ENCODE measurements at places on chromosomes 2 and 18.

- DNase-seq, result no peak
Observed at GRCh38 chr2:64919261-64919660, 69.9 kb upstream of the SLC1A4 start.

DNA sequence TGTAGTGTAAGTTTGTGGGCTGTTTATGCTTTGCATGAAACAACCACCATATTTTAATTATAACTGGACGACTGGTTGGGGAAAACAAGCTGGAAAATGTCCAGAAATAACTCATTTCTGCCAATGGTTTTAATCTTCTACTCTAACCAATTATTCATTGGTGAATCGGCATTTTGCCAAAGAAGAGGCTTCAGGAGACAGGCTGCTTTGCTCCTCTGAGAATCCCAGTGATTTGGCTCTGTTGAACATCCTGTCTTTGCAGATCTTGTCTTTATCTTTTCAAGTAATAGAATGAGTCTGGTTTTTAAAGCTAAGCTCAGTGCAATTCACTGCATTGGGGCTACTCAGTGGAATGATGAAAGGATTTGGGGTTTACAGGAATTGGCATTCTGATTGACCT, 109.6 kb downstream of the APOB start:
- no peak for DNase-seq

DNA sequence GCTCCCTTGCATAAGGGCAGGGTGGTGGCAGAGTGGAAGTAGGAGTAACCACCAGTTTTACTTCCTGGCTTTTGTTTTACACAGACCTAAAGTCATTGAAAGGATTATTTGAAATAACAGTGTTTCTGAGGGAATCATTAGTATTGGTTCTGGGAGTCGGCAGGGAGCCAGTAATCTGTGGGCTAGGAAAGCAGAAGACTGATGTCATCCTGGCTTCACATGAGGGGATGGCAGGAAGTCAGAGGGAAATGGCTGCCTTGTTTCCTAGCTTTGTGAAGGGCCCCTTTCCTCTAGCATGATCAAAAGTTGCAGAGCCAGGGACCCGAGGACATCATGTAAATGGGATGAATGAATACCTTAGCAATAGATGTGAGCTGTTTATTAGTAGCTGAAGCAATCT, 792.6 kb downstream of the CPS1 start:
- no peak for DNase-seq

DNA sequence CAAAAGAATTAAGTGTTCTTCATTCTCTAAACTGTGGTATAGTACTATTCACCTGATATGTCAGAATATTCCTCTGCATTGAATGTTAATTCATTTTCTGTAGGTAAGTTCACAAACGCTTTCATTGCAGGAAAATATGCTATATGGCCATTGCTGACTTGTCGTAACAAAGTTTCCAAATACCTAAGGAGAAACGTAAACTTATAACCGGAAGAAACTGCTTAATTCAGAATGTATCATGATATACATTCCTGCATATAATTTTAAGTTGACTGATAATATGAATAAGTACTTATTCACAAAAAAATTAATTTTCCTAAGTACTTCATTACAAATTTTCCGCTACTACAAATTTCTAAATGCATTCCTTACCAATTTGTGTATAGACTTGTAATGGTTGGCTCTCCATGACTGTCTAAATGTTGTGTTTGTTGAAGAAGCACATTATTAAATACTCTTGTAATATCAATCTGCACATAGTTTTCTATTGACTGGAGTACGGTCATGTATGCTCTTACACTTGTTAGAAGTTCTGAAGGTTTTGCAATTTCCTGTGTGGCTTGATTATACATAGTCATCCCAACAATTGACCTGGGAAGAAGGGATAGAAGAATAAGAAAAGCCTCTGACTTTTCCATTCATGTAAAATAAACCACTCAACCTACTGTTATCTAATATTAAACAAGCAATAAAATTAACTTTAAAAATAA, 85.4 kb downstream of the NCKAP1 start:
- DNase-seq, result no peak

GRCh38 chr2:72113847-72114692, 33.6 kb downstream of the CYP26B1 start:
- DNase-seq, result no peak

- no peak for DNase-seq
Observed at GRCh38 chr2:160694221-160694620, 200.6 kb upstream of the RBMS1 start.

- no peak for DNase-seq
Observed at GRCh38 chr2:19456705-19457309, 98.4 kb upstream of the OSR1 start.

DNA sequence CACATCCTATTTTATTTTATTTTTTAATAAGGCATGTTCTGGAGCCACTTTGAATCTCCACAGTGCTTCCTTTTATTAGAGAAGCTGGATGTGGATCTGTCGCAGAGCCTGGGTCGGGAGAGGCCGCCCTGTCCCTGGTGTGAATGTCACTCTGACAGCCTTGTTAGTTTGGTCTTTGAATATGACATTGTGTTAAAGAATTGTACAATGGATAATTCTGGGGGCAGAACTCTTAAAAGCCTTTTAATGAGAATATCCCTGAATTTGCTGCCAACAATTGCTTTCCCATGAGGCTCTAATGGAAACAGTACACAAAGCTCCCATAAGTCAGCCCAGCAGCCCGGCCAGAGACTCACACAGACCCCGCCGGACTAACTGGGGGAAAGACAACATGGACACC, 82.4 kb downstream of the MTCL1 start:
- no peak for DNase-seq

GRCh38 chr2:144865670-144866069, 345.8 kb upstream of the ZEB2 start:
- DNase-seq, result no peak

DNA sequence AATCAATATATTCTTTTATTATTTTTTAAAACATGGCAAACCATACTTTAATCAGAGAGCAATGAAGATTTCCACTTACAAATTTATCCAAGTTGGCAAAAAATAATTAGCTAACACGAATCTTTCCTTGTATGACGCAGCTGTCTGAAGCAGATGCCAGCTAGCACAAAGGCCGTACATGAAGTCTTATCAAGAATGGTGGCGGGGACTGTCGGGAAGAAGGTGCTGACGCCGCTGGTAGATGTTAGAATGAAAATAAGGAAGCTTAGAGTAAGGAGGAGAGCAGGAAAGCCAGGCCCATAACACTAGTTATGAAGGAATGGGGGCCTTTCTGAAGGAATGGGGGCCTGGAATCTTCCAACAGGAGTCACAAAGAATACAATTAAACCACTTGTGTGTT, 96.7 kb downstream of the ZNF516 start:
- DNase-seq, result no peak

DNA sequence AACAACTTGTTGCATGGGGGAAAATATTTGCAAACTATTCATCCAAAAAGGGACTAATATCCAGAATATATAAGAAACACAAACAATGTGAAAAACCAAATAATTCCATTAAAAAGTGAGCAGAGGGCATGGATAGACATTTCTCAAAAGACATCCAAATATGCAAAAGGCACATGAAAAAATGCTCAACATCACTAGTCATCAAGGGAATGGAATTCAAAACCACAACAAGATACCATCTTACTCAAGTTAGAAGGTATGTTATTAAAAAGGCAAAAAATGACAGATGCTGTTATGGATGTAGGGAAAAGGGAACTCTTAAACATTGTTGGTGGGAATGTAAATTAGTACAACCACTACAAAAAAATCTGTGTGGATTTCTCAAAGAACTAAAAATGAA, 396.5 kb downstream of the CCDC85A start:
- no peak for DNase-seq

DNA sequence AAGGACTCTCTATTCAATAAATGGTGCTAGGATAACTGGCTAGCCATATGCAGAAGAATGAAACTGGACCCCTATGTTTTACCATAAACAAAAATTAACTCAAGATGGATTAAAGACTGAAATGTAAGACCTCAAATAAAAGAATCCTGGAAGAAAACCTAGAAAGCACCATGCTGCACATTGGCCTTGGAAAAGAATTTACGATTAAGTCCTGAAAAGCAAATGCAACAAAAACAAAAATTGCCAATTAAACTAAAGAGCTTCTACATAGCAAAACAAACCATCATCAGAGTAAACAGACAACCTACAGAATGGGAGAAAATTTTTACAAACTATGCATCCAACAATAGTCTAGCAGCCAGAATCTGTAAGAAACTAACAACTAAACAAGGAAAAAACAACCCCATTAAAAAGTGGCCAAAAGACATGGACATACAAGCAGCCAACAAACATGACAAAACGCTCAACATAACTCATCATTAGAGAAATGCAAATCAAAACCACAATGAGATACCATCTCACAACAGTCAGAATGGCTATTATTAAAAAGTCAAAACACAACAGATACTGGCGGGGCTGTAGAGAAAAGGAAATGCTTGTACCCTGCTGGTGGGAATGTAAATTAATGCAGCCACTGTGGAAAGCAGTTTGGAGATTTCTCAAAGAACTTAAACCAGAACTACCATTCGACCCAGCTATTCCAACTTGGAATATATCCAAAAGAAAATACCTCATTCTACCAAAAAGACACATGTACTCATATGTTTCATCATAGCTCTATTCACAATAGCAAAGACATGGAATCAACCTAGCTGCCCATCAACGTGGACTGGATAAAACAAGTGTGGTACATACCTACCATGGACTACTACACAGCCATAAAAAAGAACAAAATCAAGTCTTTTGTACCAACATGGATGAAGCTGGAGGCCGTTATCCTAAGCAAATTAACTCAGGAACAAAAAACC, 30.6 kb downstream of the SEPTIN10 start:
- no peak for DNase-seq

DNA sequence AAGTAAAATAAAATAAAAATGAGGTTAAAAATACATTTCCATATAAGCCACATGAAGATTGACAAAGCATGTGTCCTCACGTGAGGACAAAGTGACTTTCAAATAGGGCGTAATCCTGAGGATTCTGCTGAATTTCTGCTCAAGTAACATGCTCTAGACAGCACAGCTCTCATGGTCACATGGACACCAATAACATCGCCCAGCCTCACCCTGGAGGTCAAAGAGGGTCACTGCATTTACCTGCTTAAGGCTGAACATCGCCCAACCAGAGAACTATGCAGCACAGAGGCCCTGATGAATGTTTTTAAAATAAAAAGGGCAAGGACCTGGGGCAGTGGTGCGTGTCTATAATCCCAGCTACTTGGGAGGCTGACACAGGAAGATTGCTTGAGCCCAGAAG, 30.2 kb downstream of the TGFBRAP1 start:
- DNase-seq, result peak; percentile 53

GRCh38 chr2:175187378-175187777, 5.9 kb upstream of the ATP5MC3 start:
- DNase-seq, result no peak

DNA sequence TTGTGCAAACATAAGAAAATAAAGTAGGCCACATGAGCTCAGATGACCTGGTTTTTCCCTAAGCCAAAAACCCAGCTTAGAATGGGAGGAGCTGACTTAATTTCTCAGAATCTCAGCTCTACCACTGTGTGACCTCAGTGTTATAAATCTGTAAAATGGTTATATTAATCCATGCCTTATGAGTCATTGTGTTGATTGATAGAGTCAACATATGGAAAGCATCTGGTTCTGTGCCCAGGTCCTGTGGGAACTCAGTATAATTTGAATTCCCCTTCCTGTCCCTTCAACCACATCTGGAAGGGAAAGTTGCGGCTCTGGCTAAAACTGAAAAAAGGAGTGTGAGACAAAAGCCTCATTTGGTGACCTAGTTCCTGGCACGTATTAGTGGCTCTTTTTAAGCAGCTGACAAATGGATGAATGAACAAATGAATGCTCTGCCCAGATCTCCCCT, 25.7 kb downstream of the TMEM177 start:
- no peak for DNase-seq

- no peak for DNase-seq
Observed at GRCh38 chr2:6924924-6925409, 7.8 kb downstream of the RNF144A start.

DNA sequence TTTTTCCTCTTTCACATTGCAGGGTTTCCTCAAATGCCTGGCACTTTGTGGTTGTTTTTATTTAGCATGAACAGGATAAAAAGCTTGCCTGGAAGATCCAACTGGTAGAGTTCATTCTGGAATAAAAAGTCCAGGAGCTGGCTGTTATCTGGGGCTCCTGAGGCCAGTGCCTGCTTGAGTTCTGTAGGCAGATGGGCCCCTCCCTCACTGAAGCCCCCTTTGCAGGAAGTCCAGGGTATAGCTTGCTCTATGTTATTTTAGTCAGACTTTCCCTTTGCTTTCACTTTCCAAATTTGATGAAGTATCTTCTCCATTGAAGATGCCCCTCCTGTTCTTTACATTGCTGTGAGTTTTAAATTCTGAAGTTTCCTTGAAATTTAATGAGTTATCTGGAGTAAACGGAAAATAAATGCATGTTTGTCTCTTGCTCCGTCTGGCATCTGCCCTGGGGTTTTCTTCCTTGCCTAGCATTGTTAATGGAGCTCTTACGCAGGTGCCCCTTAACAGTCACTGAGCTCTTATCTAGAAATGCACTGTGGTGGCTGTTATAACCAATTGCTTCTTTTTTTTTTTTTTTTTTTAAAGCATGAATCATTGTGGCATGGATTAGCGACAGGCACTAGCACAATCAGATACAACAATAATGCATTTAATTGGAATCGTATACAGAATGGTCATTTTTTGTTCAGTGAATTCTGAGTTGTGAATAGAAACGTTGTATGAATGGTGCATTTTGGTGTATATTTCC, 27.0 kb upstream of the LPIN1 start:
- no peak for DNase-seq

DNA sequence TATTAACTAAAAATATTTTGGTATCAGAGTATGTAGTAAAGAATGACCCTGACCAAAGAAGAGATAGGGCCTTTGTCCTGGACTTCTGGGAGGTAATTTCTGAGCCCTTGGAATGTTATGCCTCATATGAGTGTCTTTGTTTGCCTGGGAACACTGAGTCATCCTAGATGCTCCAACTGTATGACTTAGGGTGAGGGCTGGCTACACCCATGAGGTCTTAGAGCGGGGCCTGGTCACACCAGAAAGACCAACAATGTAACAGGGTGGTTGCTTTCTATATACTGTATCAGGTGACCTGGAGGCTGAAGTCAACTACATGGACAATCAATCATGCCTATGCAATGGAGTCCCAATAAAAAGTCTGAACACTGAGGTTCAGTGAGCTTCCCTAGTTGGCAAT, 253.1 kb downstream of the MBD2 start:
- peak; percentile 15 for DNase-seq

DNA sequence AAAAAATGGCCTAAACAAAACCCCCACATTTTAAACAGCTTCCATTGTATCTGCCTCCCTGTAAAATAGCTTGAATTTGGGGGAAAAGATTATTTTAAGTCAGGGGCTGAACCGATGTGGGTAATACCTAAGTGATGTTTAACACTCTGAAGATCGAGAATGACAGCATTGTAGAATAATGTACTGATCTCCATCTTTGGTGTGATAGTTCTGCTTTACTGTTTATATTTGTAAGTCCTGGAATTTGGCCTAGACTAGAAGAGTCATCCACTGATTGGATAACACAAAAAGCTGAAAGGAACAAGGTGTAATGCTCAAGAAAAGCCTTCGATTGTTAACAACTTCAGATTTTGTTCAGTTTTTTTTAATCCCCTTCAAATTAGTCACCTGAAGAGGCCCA, 53.8 kb upstream of the CCDC68 start:
- DNase-seq, result peak; percentile 91
